ENCODE measurements at places on chromosomes 2 and 18.

GRCh38 chr2:53991948-53992347 lies 21.2 kb upstream of the PSME4 start:
- DNase-seq, result no peak

GRCh38 chr2:232133078-232133477 lies 171.6 kb downstream of the DIS3L2 start:
- DNase-seq, result no peak

- DNase-seq, result no peak
Measured at GRCh38 chr2:37851828-37852584, 73.1 kb upstream of the RMDN2 start.

DNA sequence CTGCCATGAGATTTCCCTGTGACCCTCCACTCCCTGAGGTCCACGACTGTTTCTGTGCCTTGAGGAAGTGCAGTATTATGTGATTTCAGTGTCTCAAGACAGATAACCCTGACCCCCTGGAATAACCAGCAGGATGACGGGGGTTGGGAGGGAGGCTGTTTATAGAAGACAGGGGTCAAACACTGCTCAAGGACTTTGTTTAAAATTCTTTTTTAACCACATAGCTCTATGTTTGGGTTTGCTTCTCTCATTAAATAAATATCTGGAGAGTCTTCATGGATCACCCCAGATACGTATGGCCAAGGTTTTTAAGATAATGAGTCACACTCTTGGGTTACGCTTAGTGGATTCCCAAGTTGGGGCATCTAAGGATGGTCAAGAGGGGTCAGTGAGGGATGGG lies 523.8 kb upstream of the TNP1 start:
- no peak for DNase-seq

GRCh38 chr18:40642692-40643229 lies 1312.3 kb upstream of the PIK3C3 start:
- DNase-seq, result no peak

DNA sequence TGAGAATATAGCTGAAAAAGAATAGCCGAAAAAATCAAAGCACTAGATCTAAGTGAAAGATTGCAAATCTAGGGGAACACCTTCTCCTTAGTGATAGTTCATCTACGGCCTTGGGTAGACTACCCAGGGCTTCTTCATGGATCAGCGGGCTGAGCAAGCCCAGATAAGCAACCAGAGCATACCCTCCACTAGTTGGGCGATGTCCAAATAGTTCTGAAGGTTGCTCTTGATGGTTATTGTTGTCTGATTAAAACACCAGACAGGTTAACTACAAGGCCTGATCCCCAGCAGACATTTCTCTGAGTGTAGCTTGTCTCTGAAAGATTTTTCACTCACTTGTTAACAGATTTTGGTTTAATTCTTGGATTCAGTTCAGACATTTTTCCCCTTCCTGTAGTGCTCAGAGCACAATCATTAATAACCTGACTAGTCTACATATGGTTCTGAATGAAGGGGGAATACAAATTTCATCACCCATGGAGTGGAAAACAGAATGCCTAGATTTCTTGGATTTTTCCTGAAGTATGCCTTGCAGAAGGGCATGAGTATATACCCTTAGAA lies 99.6 kb downstream of the BABAM2 start:
- no peak for DNase-seq

- no peak for DNase-seq
Measured at GRCh38 chr2:237227190-237227589, 141.5 kb downstream of the COPS8 start.

DNA sequence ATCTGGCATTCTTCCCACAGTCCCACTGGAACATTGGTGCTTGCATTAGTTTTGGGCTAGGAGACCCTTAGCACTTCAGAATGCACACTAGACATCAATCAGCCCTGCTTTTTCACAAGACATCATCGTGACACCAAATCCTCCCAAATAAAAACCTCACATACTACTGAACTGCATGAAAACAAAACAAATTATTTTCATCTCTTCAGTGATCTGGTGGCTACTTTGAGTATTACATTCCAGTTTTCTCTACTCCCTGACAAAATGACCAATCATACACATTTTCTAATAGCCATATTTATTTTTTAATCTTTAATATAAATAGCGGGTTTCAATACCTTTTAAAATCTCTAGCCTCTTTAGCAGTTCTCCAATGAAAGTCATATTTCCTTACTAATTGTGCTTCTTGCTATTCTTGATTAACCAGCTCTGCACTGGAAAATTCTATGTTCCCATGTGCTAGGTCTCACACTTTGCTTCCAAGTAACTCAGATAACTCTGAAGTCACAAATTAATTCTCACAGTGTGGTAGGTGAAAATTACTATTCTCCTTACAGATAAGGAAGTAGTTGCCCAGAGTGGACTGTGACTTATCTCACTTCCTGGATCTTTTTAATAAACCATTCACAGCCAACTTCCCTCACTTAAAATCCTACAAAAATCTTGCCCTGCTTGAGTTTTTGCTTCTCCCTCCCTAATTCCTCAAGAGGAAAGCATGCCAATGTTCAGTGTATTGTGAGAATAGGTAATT lies 82.5 kb upstream of the EPB41L3 start:
- DNase-seq, result no peak

GRCh38 chr2:233976087-233976486 lies 58.9 kb downstream of the TRPM8 start:
- no peak for DNase-seq

DNA sequence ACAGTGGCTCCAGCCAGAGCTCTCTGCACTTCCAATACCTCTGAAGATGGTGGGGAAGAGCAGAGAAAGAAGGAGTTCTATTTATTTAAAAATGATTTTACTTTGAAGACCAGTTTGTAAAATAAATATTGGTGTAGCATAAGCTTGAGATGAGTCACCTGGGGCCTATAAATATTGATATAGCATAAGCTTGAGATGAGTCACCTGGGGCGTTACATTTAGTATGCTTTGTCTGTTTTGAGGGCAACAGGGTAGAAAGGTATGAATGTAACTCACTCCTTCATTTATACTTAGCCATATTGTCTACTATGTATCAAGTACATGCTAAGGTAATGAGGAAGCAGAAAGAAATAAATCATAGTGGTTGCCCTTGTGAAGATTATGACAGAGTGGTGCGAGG lies 7.7 kb upstream of the SULT1C4 start:
- DNase-seq, result no peak

DNA sequence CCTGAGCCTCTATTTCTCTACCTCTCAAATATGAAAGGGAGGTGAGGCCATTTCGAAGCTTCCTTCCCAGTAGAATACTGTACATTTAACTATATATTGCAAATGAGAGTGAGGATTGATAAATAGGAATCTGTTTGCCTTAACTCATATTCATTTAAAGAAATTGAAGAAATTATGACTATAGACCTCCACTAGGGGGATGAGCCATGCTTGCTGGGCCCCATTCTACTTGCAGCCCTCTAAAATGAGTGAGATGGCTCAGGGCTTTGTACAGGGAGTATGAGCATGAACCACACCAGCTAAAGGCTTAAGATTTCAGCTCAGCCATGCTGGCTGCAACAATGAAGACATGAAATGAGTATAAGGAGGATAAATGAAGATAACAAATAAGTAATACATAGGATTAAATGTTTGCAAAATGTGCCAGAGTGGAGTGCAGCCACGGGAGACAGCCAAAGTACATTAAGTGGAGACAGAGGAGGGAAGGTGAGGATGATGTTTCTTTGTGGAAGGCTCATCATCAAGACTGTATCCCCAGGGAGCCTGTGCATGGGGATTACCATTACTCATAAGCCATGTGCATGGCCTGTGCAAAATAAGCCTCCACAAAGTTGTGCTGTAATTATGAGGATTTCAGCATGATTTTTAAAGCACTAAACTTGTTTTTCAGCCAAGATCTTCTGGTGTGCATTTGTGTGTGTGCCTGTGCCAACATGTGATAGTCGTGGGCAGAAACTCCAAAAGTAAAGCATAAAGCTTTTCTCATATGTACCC lies 300.8 kb downstream of the CNTNAP5 start:
- DNase-seq, result no peak

- no peak for DNase-seq
Measured at GRCh38 chr2:10490806-10491291, 42.7 kb upstream of the ODC1 start.

- DNase-seq, result no peak
Measured at GRCh38 chr18:62318228-62319180, 6.6 kb upstream of the TNFRSF11A start.

- no peak for DNase-seq
Measured at GRCh38 chr18:30945761-30946160, 96.8 kb downstream of the DSC3 start.

DNA sequence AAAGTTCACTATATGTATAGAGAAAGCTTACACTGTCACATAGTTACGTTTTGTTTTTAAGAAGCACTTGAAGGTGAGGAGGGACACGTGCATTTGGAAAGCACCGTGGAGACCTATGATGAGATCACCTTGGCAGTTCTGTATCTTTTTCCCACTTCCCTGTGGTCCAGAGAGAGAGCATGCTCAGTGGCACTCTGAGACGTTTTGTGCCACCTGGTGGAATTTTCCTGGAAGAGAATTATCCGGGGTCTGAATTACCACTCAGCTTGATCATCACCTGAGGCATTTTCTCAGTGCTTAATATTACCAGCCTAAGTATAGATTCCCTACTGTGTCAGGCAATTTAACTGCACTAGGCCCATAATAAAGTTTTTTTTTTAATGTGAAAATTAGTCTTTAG lies 469.4 kb upstream of the SMIM21 start:
- no peak for DNase-seq

GRCh38 chr2:37464067-37464466 lies 119.6 kb downstream of the QPCT start:
- DNase-seq, result no peak

- DNase-seq, result no peak
Measured at GRCh38 chr2:65386344-65386743, 46.1 kb downstream of the SPRED2 start.

DNA sequence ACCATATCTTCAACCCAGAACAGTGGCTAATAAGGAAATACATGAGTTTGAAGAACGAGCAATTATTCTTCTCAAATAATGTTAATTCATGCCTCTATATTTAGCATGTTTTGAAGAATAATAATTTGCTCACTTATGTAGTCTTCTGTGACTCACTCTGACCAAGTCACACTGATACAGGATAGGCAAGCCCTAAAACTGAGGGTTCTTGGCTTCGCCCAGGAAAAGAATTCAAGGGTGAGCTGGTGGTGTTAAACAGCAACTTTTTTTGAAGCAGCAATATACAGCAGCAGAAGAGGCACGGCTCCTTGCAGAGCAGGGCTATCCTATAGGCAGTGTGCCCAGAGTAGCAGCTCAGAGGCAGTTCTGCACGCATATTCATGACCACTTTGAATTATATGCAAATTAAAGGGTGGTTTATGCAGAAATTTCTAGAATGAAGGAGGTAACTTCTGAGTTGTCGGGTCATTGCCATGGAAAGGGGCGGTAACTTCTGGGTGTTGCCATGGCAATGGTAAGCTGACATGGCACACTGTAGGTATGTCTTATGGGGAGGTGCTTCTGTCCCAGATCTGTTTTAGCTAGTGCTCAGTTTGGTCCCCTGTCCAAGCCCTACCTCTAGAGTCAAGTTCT lies 200.6 kb downstream of the RND3 start:
- no peak for DNase-seq

GRCh38 chr18:39209173-39209572 lies 1643.6 kb upstream of the CELF4 start:
- DNase-seq, result no peak

DNA sequence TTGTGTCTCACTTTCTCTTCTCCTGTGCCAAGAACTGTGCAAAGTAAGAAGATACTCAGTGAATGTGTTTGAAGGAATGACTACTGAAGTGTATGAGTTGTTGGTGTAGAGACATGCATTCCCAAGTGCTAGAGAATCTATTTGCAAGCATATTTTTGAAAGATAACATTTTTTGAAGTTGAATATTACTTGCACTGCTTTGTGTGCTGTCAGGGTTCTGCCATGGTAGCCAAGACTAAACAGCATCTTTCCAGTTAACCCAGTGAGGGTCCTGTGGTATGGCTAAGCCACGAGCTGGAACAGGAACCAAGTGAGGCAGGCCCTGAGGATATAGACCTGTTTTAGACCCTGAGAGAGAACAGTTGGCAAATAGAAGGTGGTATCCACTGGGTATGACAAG lies 35.2 kb upstream of the EFEMP1 start:
- no peak for DNase-seq

GRCh38 chr2:227942021-227942420 lies 70.6 kb downstream of the DAW1 start:
- no peak for DNase-seq

DNA sequence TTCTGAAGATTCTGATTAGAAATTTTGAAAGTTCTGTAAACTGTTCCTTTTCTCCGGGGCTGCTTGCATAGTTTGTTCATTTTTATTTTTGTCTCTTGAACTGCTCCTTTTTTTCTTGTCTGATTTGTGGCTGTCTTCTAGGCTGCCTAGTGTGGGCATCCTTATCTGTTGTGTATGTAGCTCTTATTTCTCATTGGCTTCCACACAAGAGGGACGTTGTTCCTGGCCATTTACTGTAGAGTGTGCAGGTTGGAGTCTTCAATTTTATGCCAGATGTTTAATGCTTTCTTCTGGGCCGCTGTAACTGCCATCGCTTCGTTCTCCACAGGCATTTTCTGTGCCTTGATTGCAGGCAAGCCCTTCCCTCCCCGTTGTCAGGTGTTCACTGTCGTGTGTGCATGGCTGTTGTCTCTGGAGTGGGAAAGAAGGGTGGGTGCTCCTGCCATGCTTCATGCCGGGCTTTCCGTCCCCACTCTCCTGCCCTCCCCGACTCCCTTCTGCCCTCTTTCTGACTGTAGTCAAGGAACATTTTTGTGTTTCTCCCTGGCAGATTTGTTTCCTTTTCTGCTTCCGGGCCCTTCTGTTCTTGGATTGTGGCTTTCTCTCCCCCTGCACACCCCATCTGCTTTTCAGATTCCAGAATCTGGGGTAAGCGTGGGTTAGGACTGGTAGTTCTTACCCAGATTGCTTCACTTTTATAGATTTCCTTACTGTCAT lies 15.5 kb downstream of the CEP192 start:
- DNase-seq, result no peak

GRCh38 chr18:3592864-3593263 lies 142.9 kb downstream of the TGIF1 start:
- DNase-seq, result no peak

GRCh38 chr2:56590611-56591010 lies 406.8 kb downstream of the CCDC85A start:
- no peak for DNase-seq

DNA sequence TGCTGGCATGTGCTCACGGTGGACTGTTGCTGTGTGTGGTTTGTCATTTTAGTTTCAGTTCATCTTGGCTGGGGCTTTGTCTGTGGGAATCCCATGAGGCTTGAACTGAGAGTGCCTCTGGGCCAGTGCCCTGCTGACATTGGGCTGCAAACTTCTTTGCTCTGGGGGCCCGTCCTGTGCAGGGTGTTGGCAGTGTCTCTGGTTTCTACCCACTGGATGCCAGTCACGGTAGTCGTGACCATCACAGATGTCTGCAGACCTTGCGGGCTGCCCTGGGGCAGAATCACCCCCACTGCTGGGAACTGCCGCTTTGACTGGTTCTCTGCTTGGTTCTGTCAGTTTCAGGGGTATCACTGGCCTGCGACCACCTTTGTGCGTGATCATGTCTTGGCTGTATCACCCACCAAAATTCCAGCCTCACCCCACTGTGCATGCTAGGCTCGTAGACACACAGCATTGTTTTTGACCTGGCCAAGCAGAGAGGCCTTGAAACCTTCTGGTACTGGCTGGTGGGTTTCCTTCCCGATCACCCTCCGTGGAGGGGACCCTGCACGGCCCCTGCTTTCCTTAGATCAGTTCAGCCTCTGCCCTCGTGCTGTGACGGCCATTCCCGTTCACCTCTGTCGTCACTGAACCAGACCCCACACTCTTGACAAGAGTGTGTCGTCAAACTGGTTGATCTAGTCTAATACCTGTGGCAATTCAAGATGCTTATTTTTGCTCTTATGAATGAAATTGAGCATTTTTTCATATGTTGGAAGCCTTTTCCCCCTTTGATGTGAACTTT lies 57.6 kb downstream of the KCNG2 start:
- DNase-seq, result no peak
